Fibroblast of skin of abdomen (primary cell): ENCODE measurements at places on chromosomes 12 and 14.

- no peak for DNase-seq
Measured at GRCh38 chr12:58034311-58034710, 92.9 kb downstream of the ATP23 start.

DNA sequence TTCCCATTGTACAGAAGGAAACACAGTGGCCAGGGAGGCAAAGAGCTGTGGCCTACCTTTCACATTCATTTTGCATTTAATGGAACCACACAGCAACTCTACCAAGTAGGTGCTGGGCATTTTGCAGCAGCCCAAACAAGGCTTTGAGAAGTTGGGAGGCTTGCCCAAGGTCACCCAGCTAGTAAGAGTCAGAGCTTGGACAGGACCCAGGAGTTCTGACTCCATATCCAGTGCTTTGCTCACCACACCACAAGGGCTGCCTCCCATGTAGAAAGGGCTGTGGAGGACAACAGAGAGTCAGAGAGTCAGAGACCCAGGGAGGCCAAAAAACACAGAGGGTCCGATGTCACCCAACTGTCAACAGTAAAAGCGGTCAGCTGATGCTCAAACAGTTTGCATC is 400.2 kb downstream of the BCL11B start:
- DNase-seq = peak; percentile 60

DNA sequence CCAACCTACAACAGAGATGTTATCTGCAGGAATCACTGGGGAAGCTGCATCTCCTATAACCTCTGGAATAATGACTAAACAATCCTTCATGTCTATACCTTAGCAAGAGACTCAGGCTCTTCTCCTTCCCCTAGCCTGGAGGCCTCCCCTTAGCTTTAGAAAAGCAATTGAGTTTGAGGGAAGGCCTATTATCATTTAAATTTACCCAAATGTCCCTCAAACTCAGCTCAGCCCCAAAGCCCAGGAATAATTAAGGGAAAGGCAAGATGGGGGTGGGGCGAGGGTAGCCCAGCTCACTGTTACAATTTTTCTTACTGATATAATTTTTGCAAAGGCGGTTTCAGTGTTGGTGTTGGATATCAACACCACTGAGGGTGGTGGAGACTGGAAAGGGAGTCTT is 151.4 kb upstream of the EEA1 start:
- no peak for DNase-seq

DNA sequence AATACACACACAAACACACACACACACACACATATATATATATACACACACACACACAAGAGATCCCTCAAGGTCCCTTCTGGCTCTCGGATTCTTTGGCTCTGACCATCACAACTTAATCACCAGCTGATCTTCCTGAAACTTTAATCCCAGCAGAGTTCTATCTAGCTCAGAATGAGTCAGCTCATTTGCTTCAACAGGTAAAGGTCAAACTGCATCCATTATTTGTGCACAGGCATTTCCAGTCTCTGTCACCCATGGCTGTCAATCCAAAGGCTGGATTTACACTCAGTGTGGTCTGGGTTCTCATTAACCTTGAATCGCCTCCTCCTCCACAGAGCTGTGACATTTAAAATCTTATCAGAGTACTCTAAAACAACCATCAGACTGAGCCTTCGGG is 113.3 kb upstream of the TMPO start:
- no peak for DNase-seq

GRCh38 chr12:99453836-99454538 is 193.6 kb upstream of the GARIN6 start:
- DNase-seq = peak; percentile 2

- DNase-seq = no peak
Measured at GRCh38 chr14:39609119-39609518, 176.9 kb upstream of the FBXO33 start.

GRCh38 chr12:2645460-2645859 is 149.3 kb upstream of the FKBP4 start:
- DNase-seq = no peak

DNA sequence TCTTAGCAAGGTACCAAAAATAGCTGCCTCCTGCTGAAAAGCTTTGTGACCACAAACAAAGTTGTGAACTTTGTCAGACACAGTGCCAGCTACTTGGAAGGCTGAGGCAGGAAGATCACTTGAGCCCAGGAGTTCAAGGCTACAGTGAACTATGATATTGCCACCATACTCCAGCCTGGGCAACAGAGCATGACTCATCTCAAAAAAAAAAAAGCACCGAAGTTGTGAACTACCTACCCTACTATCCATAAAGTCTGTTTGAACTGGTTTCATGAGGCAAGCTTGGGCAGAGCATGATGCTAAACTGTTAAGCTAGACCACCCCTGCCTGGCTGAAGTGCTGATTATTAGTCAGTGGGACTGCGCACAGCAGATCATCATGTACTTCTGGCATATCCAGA is 75.5 kb downstream of the RAD52 start:
- no peak for DNase-seq

- no peak for DNase-seq
Measured at GRCh38 chr14:103729496-103730448, 14.2 kb downstream of the ZFYVE21 start.

GRCh38 chr12:22467190-22467589 is 77.2 kb downstream of the C2CD5 start:
- DNase-seq = peak; percentile 73

GRCh38 chr12:132275110-132275531 is 54.3 kb downstream of the GALNT9 start:
- peak; percentile 45 for DNase-seq

- no peak for DNase-seq
Measured at GRCh38 chr12:3241621-3242020, 164.4 kb downstream of the TSPAN9 start.

- DNase-seq = no peak
Measured at GRCh38 chr14:102225936-102226335, 79.0 kb downstream of the MOK start.

DNA sequence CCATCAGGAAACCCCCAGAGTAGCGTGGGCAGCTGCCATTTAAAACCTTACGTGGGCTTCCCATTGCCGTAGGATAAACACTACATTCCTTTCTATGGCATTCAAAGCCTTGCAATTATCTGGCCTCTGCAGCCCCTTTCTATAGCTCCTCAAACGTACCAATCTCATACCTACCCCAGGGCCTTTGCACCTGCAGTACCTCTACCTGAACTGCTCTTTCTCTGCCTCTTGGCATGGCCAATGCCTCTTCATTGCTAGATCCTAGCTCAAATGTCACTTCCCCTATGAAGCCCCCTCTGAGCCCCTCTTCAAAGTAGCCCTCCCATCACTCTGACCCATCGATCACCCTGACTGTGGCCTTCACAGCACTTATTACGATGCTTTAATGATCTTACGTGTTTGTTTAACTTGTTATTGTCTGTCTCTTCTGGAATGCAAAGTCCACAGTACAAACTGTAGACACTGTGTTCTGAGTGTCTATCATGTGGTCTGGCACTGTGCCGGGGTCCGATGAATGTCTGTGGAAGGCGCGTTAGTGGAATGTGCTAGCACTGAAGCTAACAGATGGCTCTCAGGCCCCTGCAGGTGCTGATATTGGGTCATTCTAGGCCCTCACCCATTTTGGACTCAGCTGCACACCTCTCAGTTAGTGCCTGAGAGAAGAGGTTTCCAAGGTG is 157.3 kb upstream of the NOS1 start:
- peak; percentile 54 for DNase-seq
